Spinal cord (tissue), 10 donors: ENCODE measurements at places on chromosomes 2 and 18. TPM values are rescaled to one million over a fixed set of nuclear protein-coding genes. Genes with fewer than 3 reads are reported as not detected.
A peak's percentile ranks its signal among the peaks of the same experiment; 100 is the strongest.

- H3K4me3 ChIP-seq: no peak overlapping the region
- no peaks in the 10 kb centered on the region for H3K27me3 ChIP-seq
- no peak overlapping the region for H3K27ac ChIP-seq
- H3K36me3 ChIP-seq: no peaks in the 10 kb centered on the region
These were observed 90.8 kb downstream of the EPB41L3 start for GRCh38 chr18:5452943-5453443.

Gene MC2R
- not detected for total RNA-seq

DNA sequence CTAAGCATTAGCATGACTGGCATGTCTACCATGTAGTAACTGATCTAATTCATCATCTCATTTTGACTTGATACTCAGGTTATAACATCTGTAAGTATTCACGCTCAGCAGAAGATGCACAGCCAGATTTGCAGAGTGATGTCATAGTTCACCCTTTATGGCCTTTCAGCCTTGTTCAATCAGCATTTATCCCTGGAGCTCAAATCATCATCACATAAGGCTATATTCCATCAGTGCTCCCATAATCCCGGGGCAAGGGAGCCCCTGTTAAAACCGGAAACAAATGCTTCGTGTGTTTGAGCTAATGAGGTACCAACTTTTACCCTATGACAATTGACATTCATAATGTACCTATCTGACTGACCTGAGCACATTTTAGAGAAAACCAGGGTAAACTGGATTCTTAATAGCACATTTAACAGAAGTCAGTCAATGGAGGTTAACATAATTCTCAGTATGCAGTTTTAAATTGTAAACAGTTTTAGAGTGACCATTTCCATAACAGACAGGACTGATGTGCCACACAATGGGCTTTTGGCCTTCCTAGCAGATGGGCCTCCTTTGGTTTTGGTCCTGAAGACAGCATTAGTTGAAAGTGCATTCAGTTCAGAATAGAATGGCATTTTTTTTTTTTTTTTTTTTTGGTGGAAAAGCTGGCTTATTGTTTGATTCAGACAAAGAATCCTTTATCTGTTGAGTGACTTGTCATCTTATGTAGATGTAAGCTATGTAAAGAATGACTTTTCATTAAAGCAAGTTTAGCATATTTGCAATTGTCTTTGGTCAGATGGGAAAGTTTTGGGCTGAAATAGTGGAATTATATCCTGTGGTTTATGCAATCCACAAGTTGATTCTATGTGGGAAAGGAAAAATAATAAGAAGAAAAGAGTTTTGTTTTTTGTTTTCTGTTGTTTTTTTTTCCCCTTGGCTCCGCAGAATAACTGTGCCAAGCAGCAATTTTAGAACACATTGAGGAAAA is 866.0 kb upstream of the ACVR2A start:
- no peaks in the 10 kb centered on the region for H3K4me1 ChIP-seq
- DNase-seq: no peak
- no peak overlapping the region for H3K27ac ChIP-seq
- H3K4me3 ChIP-seq: no peak overlapping the region

GRCh38 chr2:201820383-201821007 is 14.2 kb downstream of the CDK15 start:
- no peak for DNase-seq
- no peak overlapping the region for H3K27ac ChIP-seq
- no peaks in the 10 kb centered on the region for H3K4me1 ChIP-seq
- H3K4me3 ChIP-seq: no peak overlapping the region

Gene REEP1
- 61.9 TPM for total RNA-seq

DNA sequence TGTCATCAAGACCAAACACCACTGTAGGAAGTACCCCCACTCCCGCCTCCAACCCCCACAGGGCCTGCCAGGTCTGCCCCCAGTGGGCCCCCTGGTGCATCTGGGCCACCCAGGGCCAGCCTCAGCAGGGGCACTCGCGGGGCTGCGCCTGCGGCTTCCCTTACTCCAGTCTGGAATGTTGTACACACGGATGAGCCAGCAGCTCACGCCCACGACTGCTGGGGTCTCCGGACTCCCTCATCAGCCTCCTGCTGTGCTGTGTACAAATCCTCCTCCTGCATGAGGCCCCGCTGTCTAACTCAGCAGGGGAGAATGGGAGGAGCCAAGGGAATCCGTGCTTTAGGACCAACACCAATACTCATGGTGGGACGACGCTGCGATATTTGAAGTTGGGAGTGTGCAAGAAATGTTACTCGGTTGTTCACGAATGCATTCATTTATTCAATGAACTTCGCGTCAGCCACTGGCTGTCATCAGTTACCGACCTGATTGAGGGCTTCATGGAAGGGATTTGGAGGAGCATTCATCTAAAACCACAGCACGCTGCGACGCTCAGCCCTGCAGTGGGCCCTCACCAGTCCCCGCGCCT is 654 bp upstream of the ASB1 start:
- peaks cover 25% of the 10 kb centered on the region for H3K36me3 ChIP-seq
- peak overlapping the region; percentile 98 for H3K27ac ChIP-seq
- DNase-seq: peak; percentile 23
- H3K4me3 ChIP-seq: peak overlapping the region; percentile 85
- H3K4me1 ChIP-seq: peaks cover 41% of the 10 kb centered on the region

- H3K36me3 ChIP-seq: no peaks in the 10 kb centered on the region
- DNase-seq: peak; percentile 48
- H3K27me3 ChIP-seq: no peaks in the 10 kb centered on the region
- no peak overlapping the region for H3K27ac ChIP-seq
These were observed 284.7 kb upstream of the PKDCC start for GRCh38 chr2:41763141-41763540.

GRCh38 chr2:37653805-37654378 is 17.6 kb downstream of the CDC42EP3 start:
- no peak for DNase-seq
- H3K4me3 ChIP-seq: no peak overlapping the region
- peaks cover 8% of the 10 kb centered on the region for H3K4me1 ChIP-seq
- H3K36me3 ChIP-seq: peaks cover 3% of the 10 kb centered on the region
- H3K27me3 ChIP-seq: no peaks in the 10 kb centered on the region
- no peak overlapping the region for H3K27ac ChIP-seq

GRCh38 chr2:61009355-61009754 is 8.2 kb upstream of the PEX13 start:
- H3K4me1 ChIP-seq: no peaks in the 10 kb centered on the region
- no peak overlapping the region for H3K27ac ChIP-seq
- H3K4me3 ChIP-seq: no peak overlapping the region

Gene SDC1
- 21.0 TPM for total RNA-seq

DNA sequence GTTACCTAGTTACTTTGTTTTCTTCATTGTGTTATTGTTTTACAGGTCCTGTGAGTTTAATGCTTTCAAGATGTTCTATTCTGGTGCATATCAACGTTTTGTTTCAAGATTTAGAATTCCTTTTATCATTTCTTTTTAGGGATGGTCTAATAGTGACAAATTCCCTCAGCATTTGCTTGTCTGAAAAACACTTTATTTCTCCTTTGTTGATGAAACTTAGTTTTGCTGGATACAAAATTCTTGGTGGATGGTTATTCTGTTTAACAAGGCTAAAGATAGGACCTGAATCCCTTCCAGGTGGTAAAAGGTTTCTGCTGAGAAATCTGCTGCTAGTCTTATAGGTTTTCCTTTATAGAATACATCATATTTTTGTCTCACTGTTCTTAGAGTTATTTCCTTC is 102.3 kb downstream of the RND3 start:
- no peaks in the 10 kb centered on the region for H3K4me1 ChIP-seq
- no peak overlapping the region for H3K27ac ChIP-seq
- H3K4me3 ChIP-seq: no peak overlapping the region
- H3K27me3 ChIP-seq: no peaks in the 10 kb centered on the region
- H3K36me3 ChIP-seq: no peaks in the 10 kb centered on the region
- DNase-seq: no peak

- H3K36me3 ChIP-seq: no peaks in the 10 kb centered on the region
- no peaks in the 10 kb centered on the region for H3K27me3 ChIP-seq
- no peak overlapping the region for H3K27ac ChIP-seq
These were observed 177.5 kb downstream of the ANAPC1 start for GRCh38 chr2:111706481-111707001.

- no peaks in the 10 kb centered on the region for H3K27me3 ChIP-seq
- peaks cover 7% of the 10 kb centered on the region for H3K4me1 ChIP-seq
- H3K27ac ChIP-seq: no peak overlapping the region
- DNase-seq: no peak
- no peak overlapping the region for H3K4me3 ChIP-seq
- H3K36me3 ChIP-seq: no peaks in the 10 kb centered on the region
These were observed 4.5 kb downstream of the PRLH start for GRCh38 chr2:237570776-237571335.

- DNase-seq: no peak
- H3K27me3 ChIP-seq: no peaks in the 10 kb centered on the region
- H3K27ac ChIP-seq: no peak overlapping the region
- no peaks in the 10 kb centered on the region for H3K36me3 ChIP-seq
- no peak overlapping the region for H3K4me3 ChIP-seq
These were observed 117.6 kb downstream of the ZNF407 start for GRCh38 chr18:74715306-74715705.

DNA sequence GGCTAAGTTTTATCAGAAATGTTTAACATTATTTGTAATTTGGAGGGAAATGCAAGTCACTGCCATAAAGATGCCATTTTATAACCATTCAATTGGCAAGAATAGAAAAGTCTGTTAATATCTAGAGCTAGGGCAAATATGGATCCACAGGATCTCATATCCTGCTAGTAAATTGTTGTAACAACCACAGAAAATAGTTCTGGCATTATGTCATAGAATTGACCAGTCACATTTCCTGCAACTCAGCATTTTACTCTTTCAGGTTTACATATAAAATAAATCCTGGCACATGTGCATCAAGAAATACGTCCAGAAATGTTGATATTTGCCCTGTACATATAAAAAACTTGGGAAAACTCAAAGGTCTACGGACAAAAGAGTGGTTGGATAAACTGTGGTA is 32.9 kb downstream of the OSBPL6 start:
- H3K27me3 ChIP-seq: no peaks in the 10 kb centered on the region
- no peak overlapping the region for H3K4me3 ChIP-seq
- peaks cover 5% of the 10 kb centered on the region for H3K4me1 ChIP-seq
- no peak overlapping the region for H3K27ac ChIP-seq

- H3K4me1 ChIP-seq: no peaks in the 10 kb centered on the region
- H3K36me3 ChIP-seq: no peaks in the 10 kb centered on the region
- DNase-seq: no peak
- no peaks in the 10 kb centered on the region for H3K27me3 ChIP-seq
These were observed 1349.8 kb downstream of the SUCLG1 start for GRCh38 chr2:83109284-83109683.

Gene MYO3B
- total RNA-seq: 0.50 TPM

Gene CACNB4
- 22.3 TPM for total RNA-seq

GRCh38 chr2:96970910-96971309 is 15.5 kb downstream of the FAM178B start:
- H3K4me1 ChIP-seq: peaks cover 22% of the 10 kb centered on the region
- H3K27ac ChIP-seq: no peak overlapping the region
- no peaks in the 10 kb centered on the region for H3K27me3 ChIP-seq
- no peaks in the 10 kb centered on the region for H3K36me3 ChIP-seq

- H3K27me3 ChIP-seq: no peaks in the 10 kb centered on the region
- no peak overlapping the region for H3K27ac ChIP-seq
- DNase-seq: no peak
- H3K4me1 ChIP-seq: no peaks in the 10 kb centered on the region
These were observed 184.7 kb downstream of the CD226 start for GRCh38 chr18:69763002-69763401.

Gene DSC1
- 0.28 TPM for total RNA-seq

DNA sequence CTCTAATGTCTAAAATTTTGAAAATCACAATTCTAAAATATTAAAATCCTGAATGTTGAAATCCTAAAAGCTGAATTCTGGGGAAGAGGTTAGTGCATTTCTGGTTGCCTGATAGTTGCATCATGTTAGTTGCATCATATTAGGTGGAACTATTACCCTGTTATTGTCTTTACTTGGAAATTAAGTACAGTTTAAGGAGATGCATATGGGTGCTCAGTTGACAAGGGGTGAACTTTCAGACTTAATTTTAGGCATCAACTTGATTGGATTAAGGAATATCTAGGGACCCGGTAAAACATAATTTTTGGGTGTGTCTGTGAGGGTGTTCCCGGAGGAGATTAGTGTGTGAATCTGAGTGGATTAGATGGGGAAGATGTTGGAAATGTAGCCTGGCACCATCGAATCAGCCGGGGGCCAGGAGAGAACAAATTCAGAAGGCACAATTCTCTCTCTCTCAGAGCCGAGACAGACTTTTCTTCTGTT is 409.8 kb downstream of the PLCL1 start:
- no peaks in the 10 kb centered on the region for H3K27me3 ChIP-seq
- no peaks in the 10 kb centered on the region for H3K4me1 ChIP-seq
- DNase-seq: no peak
- H3K27ac ChIP-seq: no peak overlapping the region
- no peak overlapping the region for H3K4me3 ChIP-seq

- peak overlapping the region; percentile 48 for H3K27ac ChIP-seq
- H3K4me1 ChIP-seq: no peaks in the 10 kb centered on the region
- no peaks in the 10 kb centered on the region for H3K27me3 ChIP-seq
- peak overlapping the region; percentile 35 for H3K4me3 ChIP-seq
- H3K36me3 ChIP-seq: no peaks in the 10 kb centered on the region
- DNase-seq: no peak
These were observed 536 bp downstream of the PDE1A start for GRCh38 chr2:182426082-182426917.

- H3K4me1 ChIP-seq: no peaks in the 10 kb centered on the region
- no peaks in the 10 kb centered on the region for H3K36me3 ChIP-seq
- DNase-seq: no peak
- no peak overlapping the region for H3K4me3 ChIP-seq
These were observed 126.1 kb downstream of the CTNNA2 start for GRCh38 chr2:79638954-79639353.

Gene BMP10
- not detected for total RNA-seq

- H3K27me3 ChIP-seq: no peaks in the 10 kb centered on the region
- no peaks in the 10 kb centered on the region for H3K36me3 ChIP-seq
- H3K27ac ChIP-seq: peak overlapping the region; percentile 12
- DNase-seq: peak; percentile 39
- no peak overlapping the region for H3K4me3 ChIP-seq
These were observed 215.3 kb upstream of the SETBP1 start for GRCh38 chr18:44465381-44465841.

DNA sequence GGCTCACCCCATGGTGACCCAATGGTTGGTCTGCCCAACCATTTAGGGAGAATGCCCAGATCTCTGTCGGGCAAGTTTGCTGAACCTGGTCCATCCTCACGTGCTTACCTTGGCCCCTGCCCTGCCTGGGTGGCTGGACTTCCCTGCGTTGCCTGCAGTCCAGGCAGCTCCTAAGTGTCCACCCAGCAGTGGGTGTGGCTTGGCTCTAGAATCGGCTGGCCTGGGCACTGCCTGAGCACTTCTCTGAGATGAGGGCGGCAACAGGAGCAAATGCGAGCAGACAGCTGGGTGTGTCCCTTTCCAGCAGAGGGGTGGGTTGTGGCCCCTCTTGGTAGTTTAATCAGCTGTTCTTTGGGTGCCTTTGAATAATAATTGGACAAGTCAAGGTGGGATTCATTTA is 11.3 kb downstream of the PCARE start:
- DNase-seq: no peak
- peak overlapping the region; percentile 85 for H3K27ac ChIP-seq
- H3K4me1 ChIP-seq: peaks cover 34% of the 10 kb centered on the region
- no peak overlapping the region for H3K4me3 ChIP-seq
- no peaks in the 10 kb centered on the region for H3K36me3 ChIP-seq
